ENCODE measurements at places on chromosomes 1 and 21.

DNA sequence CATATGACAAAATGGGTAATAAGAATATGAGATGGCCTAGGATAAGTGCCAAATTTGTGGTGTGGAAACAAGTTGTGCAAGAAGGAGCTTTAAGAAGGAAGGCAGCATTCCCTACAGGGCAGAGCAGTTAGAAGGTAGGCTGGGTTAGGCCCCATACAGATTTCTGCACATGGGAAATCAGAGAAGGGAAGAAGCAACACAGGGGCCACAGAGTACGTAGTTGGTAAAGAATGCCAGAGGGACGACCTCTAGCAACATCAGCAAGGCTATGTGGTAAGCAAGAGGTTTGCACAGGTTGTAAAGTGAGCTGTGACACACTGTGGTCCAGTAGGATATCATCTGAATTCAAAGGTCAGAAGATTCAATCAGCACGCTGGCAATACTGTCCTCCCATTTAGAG is 765.6 kb upstream of the B3GALT2 start:
- DNase-seq: no peak

DNA sequence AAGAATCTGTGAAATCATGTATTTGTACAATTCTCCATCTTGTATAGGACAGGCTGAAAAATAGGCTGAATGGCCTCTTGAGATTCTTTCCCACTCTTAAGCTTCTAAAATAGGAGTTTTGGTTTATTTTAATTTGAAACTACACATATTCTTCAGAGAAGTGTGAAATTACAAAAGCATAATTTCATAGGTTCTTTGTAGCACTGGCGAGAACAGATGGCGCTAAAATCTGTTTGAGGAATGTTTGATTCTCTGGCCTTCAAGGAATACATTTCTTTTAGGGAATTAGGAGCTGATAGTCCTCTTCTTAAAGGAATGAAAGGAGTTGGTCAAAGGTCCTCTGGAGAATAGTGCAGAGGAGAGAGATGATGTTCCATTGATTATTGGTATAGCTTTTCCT is 44.9 kb downstream of the CC2D1B start:
- no peak for DNase-seq

- no peak for DNase-seq
Measured at GRCh38 chr1:100151679-100152078, 18.7 kb downstream of the TRMT13 start.

GRCh38 chr1:109671067-109671466 is 3.2 kb downstream of the GSTM2 start:
- DNase-seq: no peak

GRCh38 chr1:109814223-109814622 is 50.5 kb upstream of the EPS8L3 start:
- no peak for DNase-seq

GRCh38 chr1:189657715-189658114 is 819.9 kb downstream of the BRINP3 start:
- DNase-seq: no peak

DNA sequence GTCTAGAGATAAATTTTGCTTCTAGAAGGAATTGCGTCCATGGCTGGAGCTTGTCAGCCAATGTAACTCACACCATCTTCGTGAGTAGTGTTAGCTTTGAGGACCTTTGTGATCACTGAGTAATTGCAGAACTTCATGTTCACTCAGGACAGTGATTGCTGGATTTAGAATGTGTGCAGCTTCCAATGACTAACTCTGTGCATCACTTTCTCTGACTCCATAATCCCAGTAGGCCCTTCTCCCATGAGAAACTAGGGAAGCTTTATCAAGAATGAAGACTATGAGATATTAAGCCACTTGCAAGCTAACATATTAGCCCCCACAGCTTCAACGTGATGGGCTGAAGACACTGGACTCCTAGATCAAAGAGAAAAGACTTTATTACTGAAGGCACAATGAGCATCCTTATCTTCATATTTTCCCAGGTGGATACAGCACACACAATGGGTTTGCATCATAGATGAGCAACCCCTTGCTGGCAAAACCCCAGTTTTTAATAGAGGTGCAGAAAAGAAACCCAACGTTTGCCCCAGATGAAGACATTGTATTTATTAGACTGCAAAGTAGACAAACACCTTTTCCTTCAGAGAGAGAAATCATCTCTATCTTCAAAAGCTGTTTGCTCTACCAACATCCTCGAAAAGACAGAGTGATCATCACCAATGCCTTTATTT is 561.0 kb downstream of the LTN1 start:
- DNase-seq: no peak

DNA sequence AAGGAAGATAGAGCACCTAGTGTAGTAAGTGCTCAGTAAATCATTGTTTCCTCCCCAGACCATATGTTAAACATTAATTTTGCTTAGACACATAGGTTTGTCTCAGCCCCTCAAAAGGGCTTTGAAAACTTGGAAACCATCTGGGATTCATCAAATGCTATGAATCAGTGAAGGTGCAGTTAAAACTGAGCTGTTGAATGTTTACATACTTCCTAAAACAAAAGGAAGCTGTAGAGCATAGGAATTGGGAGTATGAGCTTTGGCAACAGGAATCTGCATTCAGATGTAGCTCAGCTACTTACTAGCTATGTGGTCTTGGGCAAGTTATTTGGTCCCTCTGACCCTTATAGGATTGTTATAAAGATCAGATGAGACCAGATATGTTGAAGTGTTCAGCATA is 18.7 kb upstream of the PODN start:
- no peak for DNase-seq

DNA sequence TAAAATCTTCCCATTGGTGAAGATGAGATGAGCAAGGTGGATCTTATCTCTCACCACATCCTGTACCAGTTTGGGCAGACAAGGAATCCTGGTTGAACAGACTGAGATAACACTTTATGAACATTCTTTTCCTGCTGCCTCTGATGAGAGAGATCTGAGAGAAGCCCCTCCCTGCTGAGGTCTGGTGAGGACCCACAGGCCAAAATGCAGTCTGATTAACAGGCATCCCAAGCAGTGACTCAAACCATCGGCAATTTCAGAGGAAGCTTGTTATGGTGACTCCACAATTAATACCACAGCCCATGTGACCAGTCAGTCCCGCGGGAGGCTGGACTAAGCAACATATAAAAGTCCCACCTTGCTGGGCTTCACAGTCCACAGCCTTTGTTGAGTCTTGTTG is at the start of gene PRR9:
Gene PRR9 (plus strand): TSS at position 373 of the 400 bp plus-strand sequence. CDS start 561 bp downstream, outside the sequence.
- no peak for DNase-seq

GRCh38 chr1:232322162-232322734 is 307.7 kb downstream of the SIPA1L2 start:
- no peak for DNase-seq

GRCh38 chr21:34702341-34703170 is 33.8 kb downstream of the CLIC6 start:
- DNase-seq: no peak

- DNase-seq: no peak
Measured at GRCh38 chr21:44345495-44345894, 6.3 kb upstream of the CFAP410 start.

DNA sequence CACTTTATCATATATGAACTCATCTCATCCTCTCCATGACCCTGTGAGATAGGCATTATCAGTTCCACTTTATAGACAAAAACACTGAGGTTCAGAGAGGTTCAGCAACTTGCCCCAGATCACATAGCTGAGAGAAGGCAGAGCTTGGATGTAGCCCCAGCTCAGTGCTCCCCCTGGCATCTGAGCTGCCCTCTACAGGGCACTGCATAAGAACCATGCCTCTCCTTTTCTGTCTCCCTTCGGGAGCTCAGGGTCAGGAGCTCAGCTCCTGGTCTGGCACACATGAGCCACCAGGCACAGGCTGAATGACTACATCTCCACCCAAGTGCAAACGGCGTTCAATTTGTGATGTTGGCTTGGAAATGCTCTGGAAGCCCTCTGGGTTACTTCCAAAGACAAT is 16.9 kb downstream of the RAB7B start:
- DNase-seq: no peak

- DNase-seq: no peak
Measured at GRCh38 chr21:35168735-35169134, 119.6 kb upstream of the RUNX1 start.

DNA sequence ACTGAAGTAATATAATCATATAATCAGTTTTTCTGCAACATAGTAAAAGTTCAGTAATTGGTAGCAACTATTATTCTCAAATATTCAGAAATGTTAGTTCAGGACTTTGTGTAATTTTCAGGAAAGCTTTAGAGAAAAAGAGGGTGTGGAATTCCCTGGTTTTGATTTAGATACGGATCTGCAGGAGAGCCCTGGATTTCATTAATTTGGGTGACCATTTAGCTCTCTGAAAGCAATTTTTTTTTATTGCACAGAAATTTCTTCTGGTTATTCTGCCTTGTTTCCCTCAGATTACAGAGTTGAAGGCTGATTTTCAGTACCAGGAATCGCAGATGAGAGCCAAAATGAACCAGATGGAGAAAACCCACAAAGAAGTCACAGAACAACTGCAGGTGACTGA is 13.8 kb upstream of the STX12 start:
- DNase-seq: no peak

- no peak for DNase-seq
Measured at GRCh38 chr1:239262538-239262937, 123.8 kb upstream of the CHRM3 start.

DNA sequence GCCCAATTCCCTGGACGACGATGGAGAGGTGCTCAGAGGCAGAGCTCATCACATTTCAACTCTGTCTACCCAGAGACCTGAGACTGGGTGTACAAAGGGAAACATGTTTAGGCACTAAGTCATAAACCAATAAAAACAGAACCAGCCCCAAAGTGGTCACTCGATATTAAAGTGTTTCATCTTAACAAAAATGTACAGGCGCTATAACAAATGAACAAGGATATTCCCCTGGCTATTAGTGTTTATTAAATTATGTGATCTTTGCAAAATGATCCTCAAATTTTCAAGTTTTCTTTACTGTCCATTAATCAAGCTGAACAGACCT is 43.6 kb downstream of the NPHP4 start:
- DNase-seq: no peak

DNA sequence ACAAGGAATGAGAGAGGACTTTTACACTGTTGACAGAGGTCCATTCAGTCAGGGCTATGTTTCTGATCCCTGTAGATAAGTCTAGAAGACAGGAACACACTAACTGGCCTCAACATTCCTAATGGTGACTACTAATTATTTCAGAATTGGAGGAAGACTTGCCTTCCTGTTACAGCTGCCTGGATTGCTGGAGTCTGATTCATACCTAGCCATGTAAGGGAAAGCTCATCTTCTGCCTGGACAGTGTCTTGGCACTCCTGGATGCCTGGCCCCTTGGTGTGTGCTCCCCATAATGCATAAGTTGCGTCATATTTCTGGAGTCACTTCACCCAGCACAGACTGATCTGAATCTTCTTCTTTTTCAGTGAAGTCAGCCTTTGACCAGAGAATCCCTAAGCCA is 326.0 kb upstream of the RUNX1 start:
- DNase-seq: no peak

DNA sequence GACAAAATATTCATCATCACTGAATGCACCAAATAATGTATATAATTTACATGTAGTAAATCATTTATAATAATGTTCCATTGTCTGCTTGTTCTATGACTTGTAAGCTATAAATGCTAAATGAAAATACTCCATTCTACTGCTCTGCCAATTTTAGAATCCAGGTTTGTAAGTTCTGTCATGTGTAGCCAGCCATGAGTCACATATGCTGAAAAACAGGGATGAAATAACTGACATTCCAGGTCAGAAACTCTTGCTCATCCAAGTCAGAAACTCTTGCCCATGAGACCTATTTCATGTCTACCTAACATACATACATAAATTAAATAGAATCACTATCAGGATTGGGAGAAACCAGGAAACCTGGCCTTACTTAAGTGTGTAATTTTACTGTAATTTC is 95.6 kb downstream of the ASH1L start:
- DNase-seq: no peak

All from stimulated activated CD4-positive, alpha-beta T cell treated with anti-CD3 and anti-CD28 coated beads, Interleukin-1b, Interleukin-23, amount 100 ng/mL, for 4 hours (primary cell).